ENCODE measurements at places on chromosomes 16 and 17.

DNA sequence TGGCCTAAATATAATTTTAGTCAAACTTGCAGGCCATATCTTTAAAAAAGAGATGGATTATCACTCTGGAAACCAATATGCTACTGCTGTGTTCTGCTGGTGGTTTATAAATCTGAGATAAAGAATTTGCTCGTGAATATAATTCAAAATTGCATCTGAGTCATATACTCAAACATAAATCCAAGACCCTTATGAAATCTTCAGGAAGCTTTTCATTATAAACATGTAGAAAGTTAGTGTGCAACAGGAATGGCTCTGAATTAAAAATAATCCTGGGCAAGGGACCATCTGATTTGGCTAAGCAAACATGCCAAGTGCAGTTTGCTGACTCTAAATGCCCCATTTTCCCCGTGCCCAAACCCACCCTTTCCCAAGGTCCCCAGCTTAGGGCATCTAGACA lies 57.3 kb downstream of the TEX2 start:
- no peak overlapping the region for H3K4me3 ChIP-seq
- no peaks in the 10 kb centered on the region for H3K27me3 ChIP-seq
- H3K36me3 ChIP-seq = no peaks in the 10 kb centered on the region
- H3K27ac ChIP-seq = no peak overlapping the region

GRCh38 chr17:14294876-14295275 lies 6.0 kb upstream of the HS3ST3B1 start:
- H3K4me3 ChIP-seq = no peak overlapping the region
- H3K27me3 ChIP-seq = peaks cover 40% of the 10 kb centered on the region
- DNase-seq = no peak
- no peak overlapping the region for H3K27ac ChIP-seq
- H3K36me3 ChIP-seq = no peaks in the 10 kb centered on the region
- peaks cover 10% of the 10 kb centered on the region for H3K4me1 ChIP-seq

DNA sequence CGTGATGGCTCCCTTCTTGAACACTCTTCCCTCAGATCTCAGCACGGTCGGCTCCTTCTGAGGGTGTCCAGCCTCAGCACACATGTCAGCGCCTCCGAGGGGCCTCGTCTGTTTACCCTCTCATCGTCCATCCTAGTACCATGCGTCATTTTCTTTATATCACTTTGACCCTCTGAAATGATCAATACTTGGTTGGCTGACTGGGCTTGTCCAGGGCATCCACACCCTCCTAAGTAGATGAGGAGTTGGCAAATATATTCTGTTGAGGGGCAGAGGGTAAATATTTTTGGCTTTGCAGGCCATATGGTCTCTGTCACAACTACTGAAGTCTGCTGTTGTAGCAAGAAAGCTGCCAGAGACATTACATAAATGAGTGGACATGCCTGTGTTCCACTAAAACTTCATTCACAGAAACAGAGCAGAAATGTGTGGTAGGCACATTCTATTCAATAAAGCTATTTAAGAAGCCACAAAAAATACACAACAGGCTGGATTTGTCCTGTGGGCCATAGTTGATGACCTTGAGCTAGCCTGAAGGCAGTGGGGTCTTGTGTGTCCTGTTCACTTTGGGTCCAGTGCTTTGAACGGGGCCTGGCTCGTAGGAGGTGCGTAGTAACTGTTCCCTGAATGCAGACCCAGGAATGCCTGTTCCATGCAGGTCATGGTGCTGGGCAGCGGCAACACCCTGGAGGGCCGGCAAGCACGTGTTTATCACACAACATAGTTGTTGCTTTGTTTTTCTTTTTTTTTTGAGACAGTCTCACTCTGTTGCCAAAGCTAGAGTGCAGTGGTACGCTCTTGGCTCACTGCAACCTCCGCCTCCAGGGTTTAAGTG lies 185.8 kb downstream of the SNX29 start:
- no peak for DNase-seq
- H3K4me1 ChIP-seq = no peaks in the 10 kb centered on the region
- no peak overlapping the region for H3K27ac ChIP-seq

GRCh38 chr16:11994143-11995119 lies 17.9 kb downstream of the SNX29 start:
- H3K36me3 ChIP-seq = no peaks in the 10 kb centered on the region
- no peaks in the 10 kb centered on the region for H3K27me3 ChIP-seq
- H3K4me3 ChIP-seq = no peak overlapping the region
- peaks cover 11% of the 10 kb centered on the region for H3K4me1 ChIP-seq

- peaks cover 26% of the 10 kb centered on the region for H3K36me3 ChIP-seq
- H3K27me3 ChIP-seq = no peaks in the 10 kb centered on the region
- no peak overlapping the region for H3K4me3 ChIP-seq
- no peak overlapping the region for H3K27ac ChIP-seq
These were observed 6.9 kb downstream of the TXNDC11 start for GRCh38 chr16:11735787-11736186.

DNA sequence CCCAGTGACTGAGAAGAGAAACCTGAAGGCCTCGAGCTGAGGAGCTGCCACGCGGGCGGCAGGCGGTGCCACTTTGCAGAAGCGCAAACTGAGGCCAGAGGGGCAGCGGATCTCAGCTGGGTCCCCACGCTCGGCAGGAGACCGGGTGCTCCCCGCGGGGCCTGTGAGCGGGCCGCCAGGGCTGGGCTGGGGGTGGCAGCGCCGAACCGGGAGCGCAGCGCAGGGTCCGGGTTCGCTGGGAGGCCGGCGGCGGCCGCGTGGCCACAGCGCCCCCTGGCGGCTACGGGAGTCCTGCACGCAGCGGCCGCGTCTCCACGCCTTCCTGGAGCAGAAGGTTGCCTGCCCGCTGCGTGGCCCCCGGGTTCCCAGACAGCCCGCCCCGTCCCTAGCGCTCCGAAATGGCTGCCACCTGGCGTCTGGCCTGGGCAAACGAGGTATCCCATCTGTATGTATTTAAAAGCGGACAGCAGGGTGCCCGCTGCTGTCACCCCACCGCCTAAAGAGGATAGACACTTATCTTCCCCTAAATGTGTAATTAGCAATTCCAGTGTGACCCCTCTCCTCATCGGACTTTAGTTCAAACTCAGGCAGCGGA lies 96.1 kb upstream of the CDH5 start:
- no peak overlapping the region for H3K27ac ChIP-seq
- H3K27me3 ChIP-seq = no peaks in the 10 kb centered on the region
- H3K4me3 ChIP-seq = peak overlapping the region; percentile 25
- peak; percentile 53 for DNase-seq
- peaks cover 4% of the 10 kb centered on the region for H3K4me1 ChIP-seq

DNA sequence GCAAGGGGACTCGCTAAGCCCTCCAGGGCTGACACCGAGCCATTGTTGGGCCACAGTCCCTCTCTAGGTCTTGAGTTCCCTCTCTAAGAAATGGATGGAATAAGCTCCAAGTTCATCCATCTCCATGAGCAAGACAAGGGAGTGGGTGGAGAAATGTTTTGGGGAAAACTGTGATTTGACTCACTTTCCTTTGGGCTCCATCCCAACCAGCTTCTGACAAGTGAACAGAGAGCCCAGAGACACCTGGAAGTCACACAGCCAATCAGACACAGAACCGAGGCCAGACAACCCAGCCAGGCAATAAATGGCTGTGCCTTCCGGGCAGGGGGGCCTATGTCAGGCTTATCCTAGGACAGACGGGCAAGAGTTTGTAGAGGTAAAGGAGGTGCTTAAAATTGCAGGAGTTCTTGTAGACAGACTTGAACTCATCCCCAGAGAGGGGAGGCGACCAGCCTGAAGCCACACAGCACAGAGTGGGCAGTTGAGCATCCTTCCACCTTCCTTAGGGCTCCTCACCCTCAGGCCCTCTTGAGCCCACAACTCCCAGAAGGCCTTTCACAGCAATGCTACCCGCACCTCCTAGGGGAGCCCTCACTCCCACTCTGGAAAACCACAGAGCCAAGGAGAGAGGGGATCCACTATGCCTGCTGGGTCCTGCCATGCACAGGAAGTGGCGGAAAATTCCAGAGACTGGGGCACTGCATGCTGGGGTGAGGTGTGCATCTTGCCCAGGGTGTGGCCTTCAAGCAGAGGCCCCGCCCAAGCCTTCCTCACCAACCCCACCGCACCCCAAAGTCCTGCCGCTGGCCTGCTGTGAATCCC lies 9.5 kb upstream of the FAM83G start:
- DNase-seq = no peak
- H3K36me3 ChIP-seq = no peaks in the 10 kb centered on the region
- no peak overlapping the region for H3K27ac ChIP-seq
- H3K4me3 ChIP-seq = no peak overlapping the region
- no peaks in the 10 kb centered on the region for H3K27me3 ChIP-seq

DNA sequence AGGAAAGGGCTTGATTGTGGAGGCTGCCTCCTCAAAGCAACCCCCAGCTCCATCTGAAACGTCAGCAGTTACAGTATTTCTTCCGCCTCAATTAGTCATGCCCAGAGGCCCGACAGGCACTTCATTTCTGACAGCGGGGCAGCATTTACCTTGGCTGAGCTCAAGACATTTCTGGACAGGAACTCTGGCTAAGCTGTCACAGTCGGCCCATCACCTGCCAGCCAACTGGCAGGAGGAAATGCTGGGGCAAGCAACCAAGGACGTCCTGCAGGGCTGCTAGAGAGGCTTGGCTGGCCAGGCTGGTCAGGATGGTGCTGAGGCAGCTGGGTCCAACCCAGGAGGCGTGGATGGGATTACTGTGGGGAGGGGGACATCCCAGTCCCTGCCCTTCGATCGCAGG lies 27.8 kb downstream of the PLXDC1 start:
- H3K27me3 ChIP-seq = no peaks in the 10 kb centered on the region
- no peaks in the 10 kb centered on the region for H3K36me3 ChIP-seq
- H3K27ac ChIP-seq = no peak overlapping the region
- no peak for DNase-seq
